GM03348 (cell line): ENCODE measurements at places on chromosomes 3 and 15.

DNA sequence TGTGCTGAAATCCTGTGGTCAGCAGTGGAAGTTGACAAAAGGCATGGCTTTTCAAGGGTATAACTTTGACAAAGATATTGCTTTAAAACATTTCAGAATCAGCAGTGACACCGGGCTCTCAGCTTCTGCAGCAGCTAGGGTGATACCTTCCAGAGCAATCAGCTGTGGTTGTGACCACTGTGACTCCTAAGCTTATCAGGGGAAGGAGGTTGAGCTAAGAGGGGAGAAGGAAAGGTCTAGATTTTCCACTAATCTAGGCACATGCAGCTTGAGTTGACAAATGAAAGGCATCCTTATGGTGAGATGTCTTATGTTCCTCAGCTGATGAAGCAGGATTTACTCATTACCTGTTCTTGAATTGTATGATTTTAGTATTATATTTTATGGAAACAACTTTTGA is 16.3 kb upstream of the LRRFIP2 start:
- DNase-seq, result no peak

- no peak for DNase-seq
Observed at GRCh38 chr15:35007397-35007796, 19.3 kb upstream of the ZNF770 start.

GRCh38 chr15:70427167-70428120 is 329.7 kb upstream of the TLE3 start:
- no peak for DNase-seq

- peak; percentile 59 for DNase-seq
Observed at GRCh38 chr3:63351159-63352007, 73.3 kb downstream of the SYNPR start.

DNA sequence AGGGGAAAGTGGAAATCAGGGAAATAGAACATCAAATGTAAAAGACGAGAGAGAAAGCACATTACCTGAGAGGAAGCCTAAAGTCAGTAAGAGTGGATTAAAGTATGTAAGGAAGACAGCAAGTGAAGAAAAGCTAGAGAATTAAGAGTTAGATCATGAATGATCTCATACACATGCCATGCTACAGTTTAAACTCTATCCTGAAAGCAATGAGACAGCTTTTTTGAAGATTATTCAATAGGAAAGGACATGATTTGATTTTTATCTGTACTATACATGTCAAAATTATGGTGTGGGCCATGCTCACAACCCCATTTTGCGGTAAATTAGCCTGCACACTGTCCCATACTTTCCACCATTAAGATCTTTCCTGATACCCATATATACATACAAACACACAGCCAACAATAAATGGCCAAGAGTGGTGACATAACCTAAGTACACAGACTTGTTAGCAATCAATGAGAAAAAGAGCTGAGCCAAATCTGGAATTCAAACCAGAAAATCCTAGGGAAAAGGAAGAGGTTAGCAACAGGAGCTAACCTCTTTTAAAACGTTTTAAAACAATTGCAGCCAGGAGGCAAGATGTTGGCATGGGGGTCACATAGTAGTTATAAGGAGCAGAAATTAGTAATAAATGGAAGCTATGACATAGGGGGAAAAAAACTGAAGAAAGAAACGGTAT is 4.5 kb downstream of the MYO9A start:
- DNase-seq, result no peak

GRCh38 chr15:73900095-73900712 is 26.1 kb upstream of the LOXL1 start:
- DNase-seq, result peak; percentile 70

GRCh38 chr15:39296955-39297354 is 283.9 kb upstream of the THBS1 start:
- no peak for DNase-seq

DNA sequence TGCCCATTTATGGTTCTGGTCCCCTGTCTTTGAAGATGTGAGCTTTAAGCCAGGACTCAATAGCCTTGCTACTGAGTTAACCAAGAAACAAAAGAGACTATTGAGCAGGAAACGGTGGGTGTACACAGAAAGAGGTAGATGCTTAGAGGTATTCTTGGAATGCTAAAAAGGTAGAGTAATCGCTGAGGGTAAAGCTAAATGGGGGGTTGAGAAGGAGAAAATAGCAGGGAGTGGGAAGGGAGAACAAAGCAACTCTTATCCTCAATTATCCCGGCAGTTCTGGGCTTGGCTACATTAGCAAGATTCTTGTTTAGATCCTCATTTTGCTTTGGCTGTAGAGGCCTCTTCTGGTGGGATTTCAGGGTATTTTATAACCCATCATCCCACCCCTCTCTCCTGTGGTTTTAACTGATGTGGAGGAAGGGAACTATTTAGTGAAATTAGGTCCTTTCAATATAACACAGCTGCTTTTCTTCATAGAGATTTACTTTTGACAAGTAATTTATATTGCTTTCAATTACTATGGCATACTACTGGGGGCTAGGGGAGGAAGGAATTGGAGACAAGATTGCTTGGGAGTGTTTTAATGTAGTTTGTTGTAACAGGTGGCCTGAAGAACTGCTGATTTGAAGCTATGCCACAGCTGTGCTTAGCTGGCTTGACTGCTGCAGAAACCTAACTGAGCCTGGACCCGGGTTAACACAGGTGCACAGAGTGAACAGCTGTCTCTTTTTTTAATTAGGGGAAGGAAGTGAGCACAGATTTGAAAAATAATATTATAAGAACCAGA is 234.3 kb upstream of the CCDC54 start:
- DNase-seq, result no peak

DNA sequence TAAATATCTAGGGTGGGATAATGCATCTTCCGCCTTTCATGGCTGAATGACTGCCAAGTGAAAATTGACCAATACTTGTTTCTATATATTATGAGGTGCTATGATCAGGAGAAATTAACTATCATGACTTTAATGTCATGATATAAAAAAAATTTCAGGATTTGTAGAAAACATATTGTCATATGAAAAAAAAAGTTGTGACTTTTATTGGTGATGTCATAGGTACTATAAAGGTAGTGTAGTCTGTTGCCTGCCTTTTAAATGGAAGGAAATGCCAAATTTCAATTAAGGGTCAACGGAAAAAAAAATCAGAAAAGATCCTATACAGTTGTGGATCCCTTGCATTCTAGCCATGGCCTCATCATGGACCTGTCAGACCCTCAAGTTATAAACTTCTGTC is 15.5 kb downstream of the LRRC3B start:
- DNase-seq, result no peak

GRCh38 chr3:123695731-123696640 is 111.1 kb upstream of the HACD2 start:
- DNase-seq, result no peak

GRCh38 chr3:11739706-11740105 is 96.0 kb upstream of the VGLL4 start:
- no peak for DNase-seq

DNA sequence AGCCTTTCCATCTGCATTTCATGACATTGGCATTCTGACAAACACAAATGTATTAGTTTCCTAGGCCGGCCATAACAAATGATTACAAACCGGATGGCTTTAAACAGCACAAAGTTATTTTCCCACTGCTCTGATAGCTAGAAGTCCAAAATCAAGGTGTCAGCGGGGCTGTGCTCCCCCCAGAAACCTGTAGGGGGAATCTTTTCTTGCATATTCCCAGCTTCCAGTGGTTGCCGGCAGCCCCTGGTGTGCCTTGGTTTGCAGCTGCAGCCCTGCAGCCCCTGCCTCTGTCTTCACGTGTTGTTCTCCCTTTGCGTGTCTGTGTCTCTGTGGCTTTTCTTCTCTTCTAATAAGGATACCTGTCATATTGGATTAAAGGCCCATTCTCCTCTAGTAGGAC is 79.0 kb upstream of the CDV3 start:
- DNase-seq, result no peak
